Upper lobe of right lung (tissue), 1 donor: ENCODE measurements at places on chromosomes 1 and 21.

DNA sequence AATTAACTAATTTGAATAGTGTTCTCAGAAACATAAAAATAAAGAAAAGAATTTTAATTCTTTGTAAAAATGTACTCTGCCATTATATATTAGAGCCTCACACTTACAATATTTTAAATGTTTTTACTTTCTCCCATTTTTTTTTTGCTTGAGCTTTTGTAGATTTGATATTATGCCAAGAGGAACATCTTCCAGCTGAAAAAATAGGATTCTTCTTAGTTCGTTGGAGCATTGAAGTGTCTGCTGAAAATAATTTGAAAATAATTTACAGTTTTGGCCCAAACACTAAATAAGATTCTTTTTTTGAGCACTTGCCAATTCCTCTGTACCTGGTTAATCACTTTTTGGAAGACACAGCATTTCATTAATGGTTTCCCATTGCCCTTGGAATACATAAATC, 175.0 kb upstream of the COL11A1 start:
- no peak for DNase-seq

DNA sequence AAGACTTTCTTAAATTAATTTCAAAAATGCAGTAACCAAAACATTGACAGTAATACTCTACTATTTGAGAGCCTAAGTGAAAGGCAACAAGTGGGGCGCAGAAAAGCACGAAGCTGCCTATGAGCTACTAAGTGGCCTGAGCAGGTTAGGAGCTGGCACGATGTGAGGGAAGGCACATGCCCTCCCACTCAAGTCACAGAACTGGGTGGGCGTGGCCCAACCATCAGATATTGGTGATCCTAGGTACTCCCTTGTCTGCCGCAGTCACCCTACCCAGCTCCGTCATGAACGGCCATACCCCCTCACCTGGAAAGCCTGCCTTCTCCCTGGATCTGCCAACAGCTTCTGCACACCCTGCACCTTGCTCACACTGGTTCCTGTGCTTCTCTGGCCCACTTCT, 40.8 kb downstream of the SSBP3 start:
- DNase-seq, result no peak

DNA sequence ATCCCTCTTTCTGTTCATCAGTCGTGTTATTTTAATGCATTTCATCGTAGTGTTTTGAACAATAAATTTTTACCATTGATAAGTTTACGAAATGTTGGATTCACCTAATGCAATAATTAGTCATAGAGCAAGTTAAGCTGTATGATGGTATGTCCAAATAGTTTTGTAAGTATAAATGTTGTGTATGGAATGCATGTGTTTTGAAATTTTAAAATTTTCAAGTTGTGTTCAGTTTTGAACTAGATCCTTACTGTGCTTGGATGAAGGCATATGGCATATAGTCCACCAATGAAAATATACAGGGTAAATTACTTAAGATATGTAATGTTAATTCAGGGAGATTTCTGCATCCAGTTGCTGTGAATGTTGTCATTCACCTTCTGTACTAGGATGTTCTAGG, 2.3 kb downstream of the ZMYM4 start:
- DNase-seq, result no peak

GRCh38 chr1:156600733-156601121, 552 bp downstream of the GPATCH4 start:
- DNase-seq, result peak; percentile 50

- no peak for DNase-seq
Observed at GRCh38 chr1:244163861-244164510, 112.9 kb downstream of the ZBTB18 start.

- no peak for DNase-seq
Observed at GRCh38 chr21:31075848-31076247, 37.6 kb upstream of the KRTAP19-8 start.

DNA sequence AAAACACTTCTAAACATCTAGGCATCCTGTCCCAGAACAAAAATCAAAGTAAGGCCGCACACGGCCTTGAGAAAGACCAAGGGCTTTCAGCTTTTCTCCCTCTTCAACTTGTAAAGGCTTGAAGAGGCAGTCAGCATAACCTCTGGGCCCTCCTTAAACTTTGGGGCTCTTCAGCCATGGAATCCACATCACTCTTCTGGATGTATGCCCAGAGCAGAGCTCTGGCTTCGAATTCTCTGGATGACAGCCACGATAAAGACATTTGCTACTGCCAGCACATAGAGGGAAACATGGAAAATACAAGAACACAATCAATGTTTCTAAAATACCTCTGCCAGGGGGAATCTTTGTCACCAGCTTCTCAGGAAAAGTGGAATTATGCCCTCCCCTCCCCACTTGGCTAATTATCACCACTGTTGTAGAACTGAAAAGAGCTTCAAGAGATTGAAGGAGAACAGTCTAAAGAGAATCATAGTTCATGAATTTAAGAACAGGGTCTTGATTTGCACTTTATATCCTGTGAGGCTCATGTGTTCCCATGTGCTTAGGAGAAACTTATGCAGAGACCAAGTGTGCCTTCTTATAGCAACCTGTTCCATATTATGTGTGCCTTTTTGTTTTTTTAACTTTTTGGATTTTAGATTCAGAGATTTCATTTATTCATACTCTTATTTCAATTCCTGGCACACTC, 39.0 kb upstream of the DPT start:
- no peak for DNase-seq
